Suprapubic skin (tissue), 4 donors: ENCODE measurements at places on chromosomes 2 and 18. TPM values are rescaled to one million over a fixed set of nuclear protein-coding genes. Genes with fewer than 3 reads are reported as not detected.

Gene PLEKHH2
- total RNA-seq: 14.1 TPM

GRCh38 chr2:222309766-222310165 lies 11.0 kb upstream of the PAX3 start:
- no peak overlapping the region for H3K27ac ChIP-seq
- DNase-seq: no peak
- H3K27me3 ChIP-seq: peaks cover 100% of the 10 kb centered on the region
- H3K4me1 ChIP-seq: peaks cover 36% of the 10 kb centered on the region
- H3K36me3 ChIP-seq: no peaks in the 10 kb centered on the region

GRCh38 chr2:208269091-208269490 lies 3.0 kb downstream of the PIKFYVE start:
- H3K27me3 ChIP-seq: no peaks in the 10 kb centered on the region
- H3K4me1 ChIP-seq: peaks cover 37% of the 10 kb centered on the region
- H3K4me3 ChIP-seq: no peak overlapping the region
- H3K36me3 ChIP-seq: peaks cover 20% of the 10 kb centered on the region

GRCh38 chr2:54652540-54652939 lies 70.9 kb upstream of the EML6 start:
- no peak overlapping the region for H3K27ac ChIP-seq
- peaks cover 99% of the 10 kb centered on the region for H3K36me3 ChIP-seq
- H3K27me3 ChIP-seq: no peaks in the 10 kb centered on the region
- no peaks in the 10 kb centered on the region for H3K4me1 ChIP-seq

- no peaks in the 10 kb centered on the region for H3K27me3 ChIP-seq
- peaks cover 2% of the 10 kb centered on the region for H3K4me1 ChIP-seq
- no peak for DNase-seq
- no peak overlapping the region for H3K27ac ChIP-seq
- H3K36me3 ChIP-seq: no peaks in the 10 kb centered on the region
Measured at GRCh38 chr2:181789827-181790448, 101.6 kb upstream of the ITPRID2 start.

Gene ACTR1B
- 79.3 TPM for total RNA-seq

DNA sequence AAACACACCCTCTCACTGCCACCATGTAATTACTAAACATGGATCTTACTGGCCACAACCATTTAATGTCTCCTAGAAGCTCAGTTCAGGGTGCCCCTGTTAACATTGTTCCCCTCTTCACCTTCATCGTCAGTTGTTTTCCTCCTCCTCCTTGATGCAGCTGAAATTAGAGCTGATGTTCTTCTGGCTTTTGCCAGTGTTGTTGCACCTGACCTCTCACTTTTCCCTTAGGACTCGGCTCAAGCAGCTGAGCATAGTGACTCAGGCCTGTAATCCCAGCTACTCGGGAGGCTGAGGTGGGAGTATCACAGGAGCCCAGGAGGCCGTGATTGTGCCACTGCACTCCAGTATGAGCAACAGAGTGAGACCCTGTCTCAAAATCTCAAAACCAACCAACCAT lies 70.8 kb downstream of the ACSL3 start:
- peaks cover 66% of the 10 kb centered on the region for H3K36me3 ChIP-seq
- no peak for DNase-seq
- no peak overlapping the region for H3K27ac ChIP-seq
- no peaks in the 10 kb centered on the region for H3K27me3 ChIP-seq
- no peaks in the 10 kb centered on the region for H3K4me1 ChIP-seq
